ENCODE measurements at places on chromosomes 4 and X.

- peak; percentile 33 for DNase-seq
These were observed 131.5 kb downstream of the HS3ST1 start for GRCh38 chr4:11297201-11297600.

- peak; percentile 83 for DNase-seq
These were observed 3.1 kb upstream of the GRPEL1 start for GRCh38 chr4:7070729-7071511.

DNA sequence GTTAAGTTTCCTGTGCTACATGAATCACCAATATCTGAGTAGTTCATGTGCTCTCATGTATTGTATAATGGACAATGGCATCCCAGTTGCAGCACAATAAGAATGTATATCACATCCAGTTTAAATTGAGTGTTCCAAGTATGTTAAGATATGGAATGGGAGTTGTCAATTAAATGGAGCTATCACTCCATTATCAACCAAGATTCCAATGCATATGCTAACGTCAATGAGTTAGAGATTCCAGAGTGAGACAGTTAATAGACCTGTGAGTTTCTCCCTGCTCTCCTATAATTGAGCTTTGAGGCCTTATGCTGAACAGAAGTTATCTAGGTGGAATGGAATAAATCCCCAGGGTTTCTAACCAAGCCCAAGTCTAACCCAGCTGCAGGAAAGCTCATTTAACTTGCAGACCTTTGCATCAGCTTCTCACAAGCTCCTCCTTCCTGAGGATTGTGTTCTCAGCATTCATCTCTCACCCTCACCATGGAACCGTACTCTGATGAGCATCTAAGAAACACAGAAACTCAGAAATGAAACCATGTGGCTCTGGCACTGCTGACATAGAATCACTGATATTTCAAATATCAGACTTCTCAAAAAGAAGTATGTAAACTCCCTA lies 84.8 kb downstream of the TIGD2 start:
- no peak for DNase-seq

GRCh38 chr4:68466185-68466584 lies 18.9 kb downstream of the TMPRSS11E start:
- DNase-seq: peak; percentile 78

GRCh38 chrX:14344172-14344940 lies 185.0 kb upstream of the GLRA2 start:
- no peak for DNase-seq

DNA sequence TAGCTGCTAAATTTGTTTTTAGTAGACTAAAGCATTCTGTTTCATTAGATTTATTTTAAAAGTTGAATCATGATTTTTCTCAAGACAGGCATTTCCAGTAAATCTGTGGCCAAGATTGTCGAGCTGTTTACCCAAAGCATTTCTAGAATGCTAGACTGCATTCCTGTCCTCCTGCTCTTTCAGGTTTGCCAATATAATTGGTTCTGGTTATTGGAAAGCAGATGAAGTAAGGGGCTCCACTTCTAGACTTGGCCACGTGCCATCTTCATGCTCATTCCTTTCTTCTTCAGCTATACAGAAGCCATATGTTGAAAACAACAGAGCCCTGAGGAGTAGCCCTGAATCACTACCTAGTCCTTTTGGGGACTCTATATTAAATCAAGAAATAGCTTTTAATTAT lies 62.5 kb downstream of the PGRMC2 start:
- DNase-seq: peak; percentile 83

DNA sequence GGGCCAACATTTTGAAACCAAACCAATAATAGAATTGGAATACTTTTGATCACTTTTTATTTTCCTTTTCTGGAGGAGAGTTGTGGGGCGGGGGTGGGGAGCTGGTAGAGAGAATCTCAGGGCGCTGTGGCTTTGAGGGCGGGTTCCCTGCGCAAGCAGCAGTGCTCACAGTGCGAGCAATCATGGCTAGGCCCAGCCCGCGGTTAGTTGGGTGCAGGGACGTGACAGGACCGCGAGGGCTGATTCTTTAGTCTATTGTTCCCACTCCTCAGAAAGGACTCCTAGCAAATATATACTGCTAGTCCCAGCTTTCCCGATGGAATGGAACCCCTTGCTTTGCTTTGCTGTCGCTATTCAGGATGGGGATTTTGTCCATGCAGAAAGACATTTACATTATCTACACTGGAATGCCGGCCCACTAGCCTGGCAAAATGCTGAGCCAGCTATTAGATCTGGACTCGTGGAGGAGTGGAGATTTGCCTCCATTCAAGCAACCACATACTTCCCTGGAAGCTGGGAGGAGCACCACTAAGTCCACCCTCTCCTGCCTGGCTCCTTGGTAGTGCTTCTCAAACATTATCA lies 23.9 kb upstream of the APLN start:
- peak; percentile 9 for DNase-seq

DNA sequence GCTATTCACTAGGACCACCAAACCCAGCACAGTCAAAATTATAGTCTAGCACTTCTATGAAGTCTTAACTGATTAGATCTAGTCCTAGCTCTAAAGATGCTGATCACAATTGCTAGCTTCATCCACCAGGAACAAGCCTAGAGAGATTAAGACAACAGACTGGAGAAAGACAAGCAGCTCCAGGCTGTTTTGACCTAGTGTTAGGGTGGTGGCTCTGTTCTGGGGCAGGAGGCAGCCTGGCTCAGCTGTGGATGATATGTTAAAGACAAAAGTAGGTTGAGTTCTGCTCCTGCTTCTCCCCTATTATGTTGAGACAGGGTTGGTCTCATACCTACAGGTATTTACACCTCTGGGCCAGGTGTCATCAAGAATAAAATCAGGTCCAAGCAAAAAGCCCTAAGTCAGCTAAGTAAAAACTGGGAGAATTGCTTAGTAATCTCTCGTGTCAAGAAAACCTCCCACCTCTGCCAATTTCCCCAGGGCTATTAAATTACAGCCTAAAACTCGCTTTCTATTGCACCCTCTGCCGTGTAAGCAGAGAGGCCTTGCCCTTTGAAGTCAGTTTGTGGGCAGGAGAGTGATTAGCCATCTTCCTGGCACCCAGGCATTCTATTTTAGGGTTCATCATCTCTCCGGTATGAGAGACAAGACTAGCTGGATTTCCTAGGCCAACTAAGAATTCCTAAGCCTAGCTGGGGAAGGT lies 39.9 kb downstream of the RAB40AL start:
- DNase-seq: peak; percentile 39

- DNase-seq: no peak
These were observed 367.6 kb downstream of the PPP3CA start for GRCh38 chr4:100979736-100980135.

GRCh38 chrX:154734061-154734781 lies 16.7 kb downstream of the GAB3 start:
- DNase-seq: peak; percentile 48

GRCh38 chr4:163077680-163078079 lies 89.0 kb downstream of the NAF1 start:
- no peak for DNase-seq

- peak; percentile 33 for DNase-seq
These were observed 954.3 kb downstream of the PCDH7 start for GRCh38 chr4:31674313-31674947.

DNA sequence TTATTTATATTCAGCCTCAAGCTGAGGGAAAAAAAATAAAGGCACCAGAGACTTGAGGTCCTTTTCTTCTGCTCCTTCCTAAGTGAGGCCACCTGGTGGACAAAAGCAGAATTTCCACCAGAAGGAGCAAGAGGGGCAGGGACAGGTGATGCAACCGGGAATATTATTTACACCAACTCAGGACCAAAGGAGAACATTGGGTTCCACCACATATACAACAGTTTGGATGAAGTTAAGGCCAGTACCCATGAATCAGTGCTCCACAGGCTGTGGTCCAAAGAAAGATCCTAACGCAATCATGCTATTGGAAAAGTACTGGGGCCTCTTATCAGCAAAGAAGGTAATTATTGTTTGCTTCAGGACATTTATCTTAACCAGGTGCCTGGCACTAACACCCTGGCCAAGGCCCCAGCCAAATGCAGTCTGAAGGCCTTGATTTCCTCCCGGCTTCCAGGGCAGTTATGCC lies 57.4 kb downstream of the TSC22D3 start:
- DNase-seq: peak; percentile 84

DNA sequence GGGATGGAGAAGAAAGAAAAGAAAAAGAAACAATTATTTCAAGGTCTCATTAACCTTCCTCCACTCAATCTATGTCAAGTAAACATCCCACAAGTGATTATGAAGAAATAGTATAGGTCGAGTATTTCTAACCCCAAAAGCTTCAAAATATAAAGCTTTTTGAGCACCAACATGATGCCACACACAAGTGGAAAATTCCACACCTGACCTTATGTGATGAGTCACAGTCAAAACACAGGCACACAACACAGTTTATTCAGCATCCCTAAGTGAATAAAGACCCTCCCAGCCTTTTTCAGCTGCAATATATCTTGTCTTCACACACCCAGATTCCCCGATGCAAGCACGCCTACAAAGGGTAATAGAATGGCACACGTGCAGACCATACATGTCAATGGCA lies 51.7 kb upstream of the VEGFC start:
- DNase-seq: no peak

- DNase-seq: no peak
These were observed 1.3 kb upstream of the PIM2 start for GRCh38 chrX:48919947-48920717.

DNA sequence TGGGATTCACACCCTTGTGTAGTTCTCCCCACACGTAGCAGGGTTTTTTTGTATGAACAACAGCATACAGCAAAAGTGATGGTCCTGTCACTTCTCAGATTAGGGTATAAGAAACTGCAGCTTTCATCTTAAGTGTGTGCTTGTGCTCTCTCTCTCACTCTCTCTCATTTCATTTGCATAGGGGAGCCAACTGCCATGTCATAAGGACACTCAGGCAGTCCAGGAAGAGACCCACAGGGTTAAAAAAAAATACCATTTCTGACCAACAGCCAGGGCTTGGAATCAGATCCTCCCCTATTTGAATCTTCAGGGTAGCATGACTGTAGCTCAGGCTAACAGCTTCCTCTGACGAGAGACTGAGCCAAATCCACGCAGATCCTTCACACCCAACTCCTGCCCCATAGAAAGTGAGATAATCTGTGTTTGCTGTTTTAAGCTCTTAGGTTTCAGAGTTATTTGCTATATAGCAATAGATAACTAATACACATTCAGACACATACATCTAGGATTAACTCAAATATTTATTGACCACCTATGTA lies 331.2 kb downstream of the PAPSS1 start:
- DNase-seq: no peak

DNA sequence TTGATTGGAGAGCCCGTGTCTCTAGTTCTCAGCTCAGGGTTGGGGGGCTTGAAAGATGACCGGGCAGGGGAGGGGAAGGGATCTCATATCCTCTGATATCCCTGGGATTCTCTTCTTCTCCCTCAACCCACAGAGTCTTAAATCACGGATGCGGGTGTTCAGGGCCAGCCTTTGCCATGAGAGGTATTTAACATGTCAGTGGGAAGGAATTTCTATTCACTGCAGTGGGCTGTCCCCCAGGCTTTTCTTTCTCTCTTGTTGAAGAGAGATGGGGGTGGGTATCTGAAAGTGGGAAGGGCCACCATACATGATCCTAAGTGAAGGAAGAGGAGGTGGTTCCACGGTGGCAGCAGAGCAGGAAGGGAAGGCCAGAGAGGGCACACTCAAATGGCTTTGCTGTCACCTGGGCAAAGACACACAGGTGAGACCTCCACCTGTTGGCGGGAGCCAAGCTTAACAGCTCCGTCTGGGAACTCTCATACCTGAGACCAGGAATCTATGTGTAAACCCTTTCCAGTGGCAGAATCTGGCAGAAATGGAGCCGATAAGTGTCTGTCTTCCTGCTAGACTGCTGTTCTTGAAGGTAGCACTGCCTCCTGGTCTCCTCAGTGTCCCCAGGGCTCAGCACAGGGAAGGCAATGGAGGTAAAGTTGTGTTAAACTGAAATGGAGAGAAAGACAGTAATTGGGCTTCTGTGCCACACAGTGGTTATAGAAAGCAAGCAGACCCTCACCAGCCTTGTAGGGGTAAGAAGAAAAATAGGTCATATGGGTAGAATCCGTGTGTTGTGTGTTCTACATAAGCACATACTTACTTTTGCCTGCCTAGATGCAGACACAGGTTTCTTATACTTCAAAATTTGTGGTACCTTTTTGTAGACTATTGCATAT lies 49.4 kb downstream of the RHOH start:
- peak; percentile 37 for DNase-seq

- no peak for DNase-seq
These were observed 540.1 kb upstream of the FAM241A start for GRCh38 chr4:111605111-111605510.

- DNase-seq: no peak
These were observed 40.4 kb upstream of the INTS6L start for GRCh38 chrX:135480076-135480475.

- no peak for DNase-seq
These were observed 204.8 kb upstream of the VCX start for GRCh38 chrX:7638078-7638710.

GRCh38 chr4:3391422-3391821 lies 50.3 kb upstream of the HGFAC start:
- peak; percentile 54 for DNase-seq

GRCh38 chr4:13989501-13989900 lies 362.0 kb upstream of the BOD1L1 start:
- no peak for DNase-seq

- DNase-seq: no peak
These were observed 2.2 kb downstream of the PCDH10 start for GRCh38 chr4:133151341-133151690.

GRCh38 chr4:6595897-6596537 lies 21.0 kb downstream of the MAN2B2 start:
- no peak for DNase-seq

DNA sequence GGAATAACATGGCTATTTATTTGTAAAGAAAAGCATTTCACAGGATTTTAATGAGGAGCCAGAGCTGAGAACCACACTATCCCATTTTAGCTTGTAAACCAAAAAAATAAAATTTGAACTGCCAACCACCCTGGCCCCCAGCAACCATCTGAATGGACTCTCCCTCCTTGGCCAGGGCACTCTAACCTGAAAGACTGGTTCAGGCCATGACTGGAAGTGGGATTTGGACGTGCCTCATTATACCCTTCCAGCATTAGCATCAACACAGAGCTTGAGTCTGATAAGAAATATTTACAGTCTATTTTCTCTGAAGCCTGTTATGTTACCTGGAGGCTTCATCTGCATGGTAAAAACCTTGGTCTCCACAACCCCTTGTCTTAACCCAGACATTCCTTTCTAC lies 30.0 kb downstream of the METAP1 start:
- DNase-seq: no peak

DNA sequence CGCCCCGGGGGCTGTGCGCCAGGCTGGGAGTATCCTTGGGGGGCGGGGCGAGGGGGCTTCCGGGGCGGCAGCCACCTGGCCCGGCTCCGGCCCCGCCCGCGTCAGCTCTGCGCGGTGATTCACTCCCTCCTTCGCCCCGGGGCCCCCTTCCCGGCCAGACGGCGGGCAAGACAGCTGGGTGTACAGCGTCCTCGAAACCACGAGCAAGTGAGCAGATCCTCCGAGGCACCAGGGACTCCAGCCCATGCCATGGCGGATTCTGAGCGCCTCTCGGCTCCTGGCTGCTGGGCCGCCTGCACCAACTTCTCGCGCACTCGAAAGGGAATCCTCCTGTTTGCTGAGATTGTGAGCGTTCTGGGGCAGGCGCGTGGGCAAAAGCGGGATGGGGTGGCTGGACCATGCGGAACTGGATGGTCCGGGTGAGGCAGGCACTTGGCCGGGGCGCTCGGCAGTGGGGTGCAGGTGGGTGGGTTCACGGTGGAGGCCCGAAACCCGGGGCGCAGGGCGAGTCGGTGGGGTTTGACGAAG lies at the start of gene PLP2:
Gene PLP2 (plus strand): TSS at position 147 of the 528 bp plus-strand sequence. CDS start 103 bp downstream, at position 250.
- peak; percentile 66 for DNase-seq

Data from astrocyte of the hippocampus (primary cell).